ENCODE measurements at places on chromosomes 5 and 9. TPM values are rescaled to one million over a fixed set of nuclear protein-coding genes. Genes with fewer than 3 reads are reported as not detected.

SH3PXD2B gene
- 12.9 TPM for total RNA-seq

SNX18 gene
- total RNA-seq: 25.6 TPM

SPEF2 gene
- 7.4 TPM for total RNA-seq

FBXO10 gene
- total RNA-seq: 12.4 TPM

C1QTNF2 gene
- 2.8 TPM for total RNA-seq

AKNA gene
- 79.4 TPM for total RNA-seq

GRCh38 chr5:148312153-148312552 is at the start of gene SPINK7:
Gene SPINK7, plus strand, starts transcription at chr5:148312423. Its CDS starts 61 bp downstream, at chr5:148312484.
- no peaks in the 10 kb centered on the region for H3K27me3 ChIP-seq
- H3K36me3 ChIP-seq: no peaks in the 10 kb centered on the region
- H3K4me1 ChIP-seq: no peaks in the 10 kb centered on the region

DNA sequence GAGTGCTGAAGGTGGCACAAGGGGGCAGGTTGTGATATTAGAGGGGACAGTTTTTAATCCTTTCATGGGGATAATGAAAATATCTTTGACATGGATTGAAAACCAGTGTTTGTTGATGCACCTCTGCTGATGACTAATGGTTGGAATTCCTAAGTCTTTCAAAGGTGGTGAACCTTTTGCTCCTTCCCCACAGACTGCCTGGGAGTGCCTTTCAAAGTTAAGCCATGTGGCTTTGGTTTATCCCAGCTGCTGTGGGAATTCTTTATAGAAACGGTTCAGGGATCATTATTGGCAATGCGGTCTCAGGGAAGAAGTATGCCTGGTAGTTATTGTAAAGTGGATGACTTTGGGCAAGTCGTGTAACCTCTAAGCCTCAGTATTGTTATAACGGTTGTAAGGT is 45.7 kb downstream of the PIP5K1B start:
- H3K27me3 ChIP-seq: no peaks in the 10 kb centered on the region
- H3K4me3 ChIP-seq: no peak overlapping the region
- peaks cover 5% of the 10 kb centered on the region for H3K4me1 ChIP-seq
- H3K27ac ChIP-seq: no peak overlapping the region
- H3K36me3 ChIP-seq: no peaks in the 10 kb centered on the region
- DNase-seq: no peak

- no peaks in the 10 kb centered on the region for H3K36me3 ChIP-seq
- no peaks in the 10 kb centered on the region for H3K4me1 ChIP-seq
- no peak for DNase-seq
- H3K27ac ChIP-seq: no peak overlapping the region
- no peaks in the 10 kb centered on the region for H3K27me3 ChIP-seq
- H3K4me3 ChIP-seq: no peak overlapping the region
These were observed 60.2 kb upstream of the DMAC1 start for GRCh38 chr9:7859701-7860334.

DNA sequence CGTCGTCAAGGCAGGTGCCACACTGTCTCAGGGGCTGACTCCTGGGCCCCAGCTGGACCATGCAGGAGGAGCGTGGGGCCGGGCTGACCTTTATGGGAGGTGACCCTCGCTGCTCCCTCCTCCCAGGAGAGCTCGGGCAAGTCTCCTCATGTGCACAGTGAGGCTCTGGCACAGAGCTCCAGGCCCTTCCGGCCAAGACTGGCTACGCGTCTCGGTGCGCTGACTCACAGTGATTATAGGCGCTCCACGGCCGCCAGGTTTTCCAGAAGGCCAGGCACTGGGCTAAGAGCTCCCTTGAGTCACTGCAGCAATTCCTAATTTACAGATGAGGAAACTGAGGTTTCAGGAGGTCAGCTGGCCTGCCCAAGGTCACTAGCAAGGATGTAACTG is 47.4 kb downstream of the VAV2 start:
- H3K27me3 ChIP-seq: no peaks in the 10 kb centered on the region
- no peak overlapping the region for H3K27ac ChIP-seq
- no peaks in the 10 kb centered on the region for H3K36me3 ChIP-seq
- no peak for DNase-seq
- H3K4me3 ChIP-seq: no peak overlapping the region
- peaks cover 15% of the 10 kb centered on the region for H3K4me1 ChIP-seq
